ENCODE measurements at places on chromosomes 4 and X. TPM values are rescaled to one million over a fixed set of nuclear protein-coding genes. Genes with fewer than 3 reads are reported as not detected.

Gene TBC1D8B
- total RNA-seq: 1.5 TPM

Gene ERVMER34-1
- 0.32 TPM for total RNA-seq

Gene ESX1
- not detected for total RNA-seq

Gene NPY5R
- total RNA-seq: not detected

Gene XPNPEP2
- total RNA-seq: not detected

Gene CFAP99
- 0.18 TPM for total RNA-seq

Gene MTNR1A
- 0.43 TPM for total RNA-seq

Gene C4orf51
- not detected for total RNA-seq

Gene OR13H1
- total RNA-seq: not detected

Gene ARHGEF38
- not detected for total RNA-seq

Gene CLTRN
- total RNA-seq: 0.65 TPM

Gene MAGEA11
- total RNA-seq: not detected

Gene RHOXF2
- total RNA-seq: not detected

Gene CLDN2
- 7.4 TPM for total RNA-seq

Gene P2RY4
- total RNA-seq: 0.06 TPM

Gene NDST4
- total RNA-seq: not detected

Gene PKD2
- total RNA-seq: 29.0 TPM

Gene GUCY1B1
- 0.36 TPM for total RNA-seq

Gene PFKFB1
- total RNA-seq: not detected

Gene IQCM
- total RNA-seq: not detected

Gene GYPB
- not detected for total RNA-seq

Gene HGFAC
- 0.28 TPM for total RNA-seq

Gene IL2
- not detected for total RNA-seq

Gene FAM149A
- total RNA-seq: 1.1 TPM

Gene ASMTL
- 17.2 TPM for total RNA-seq

Gene HELT
- total RNA-seq: not detected

Gene GPR173
- total RNA-seq: 0.02 TPM

Gene SPANXC
- not detected for total RNA-seq

Gene PABPC4L
- 0.07 TPM for total RNA-seq

Gene NPY2R
- not detected for total RNA-seq

Gene GAGE12E
- not detected for total RNA-seq

Gene MAP7D2
- 6.6 TPM for total RNA-seq

Gene NSUN7
- total RNA-seq: 0.43 TPM

Data from A549 treated with Hydrocortisone at 1 μM for 4 hours (cell line).